ENCODE measurements at places on chromosomes 7 and 10. TPM values are rescaled to one million over a fixed set of nuclear protein-coding genes. Genes with fewer than 3 reads are reported as not detected.

DNA sequence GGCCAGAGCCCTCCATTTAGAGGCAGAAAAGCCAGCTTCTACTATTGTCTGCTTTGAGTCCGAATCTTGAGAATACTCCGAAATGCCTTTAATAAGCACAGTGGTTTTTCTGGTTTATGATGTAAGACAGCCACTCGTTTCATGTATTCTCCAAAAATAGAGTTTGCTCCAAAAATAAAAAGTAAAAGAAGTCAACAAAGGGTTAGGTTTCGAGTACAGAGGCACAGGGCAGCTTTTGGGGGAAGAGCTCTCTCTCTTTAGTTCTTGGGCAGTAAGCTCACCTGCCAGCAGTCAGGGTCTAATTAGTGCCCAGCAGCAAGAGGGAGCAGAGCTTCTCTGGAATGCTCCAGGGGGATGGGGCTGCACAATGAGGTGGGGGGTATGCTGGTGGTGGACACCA is 20.2 kb downstream of the CREB3L2 start:
- no peak overlapping the region for H3K4me3 ChIP-seq
- H3K4me1 ChIP-seq = peaks cover 58% of the 10 kb centered on the region
- peak overlapping the region; percentile 73 for H3K27ac ChIP-seq
- DNase-seq = no peak
- H3K36me3 ChIP-seq = peaks cover 15% of the 10 kb centered on the region

GRCh38 chr7:40623863-40624262 is 489.1 kb downstream of the SUGCT start:
- DNase-seq = no peak
- H3K27ac ChIP-seq = no peak overlapping the region
- H3K4me3 ChIP-seq = no peak overlapping the region
- H3K4me1 ChIP-seq = no peaks in the 10 kb centered on the region
- H3K36me3 ChIP-seq = no peaks in the 10 kb centered on the region

DNA sequence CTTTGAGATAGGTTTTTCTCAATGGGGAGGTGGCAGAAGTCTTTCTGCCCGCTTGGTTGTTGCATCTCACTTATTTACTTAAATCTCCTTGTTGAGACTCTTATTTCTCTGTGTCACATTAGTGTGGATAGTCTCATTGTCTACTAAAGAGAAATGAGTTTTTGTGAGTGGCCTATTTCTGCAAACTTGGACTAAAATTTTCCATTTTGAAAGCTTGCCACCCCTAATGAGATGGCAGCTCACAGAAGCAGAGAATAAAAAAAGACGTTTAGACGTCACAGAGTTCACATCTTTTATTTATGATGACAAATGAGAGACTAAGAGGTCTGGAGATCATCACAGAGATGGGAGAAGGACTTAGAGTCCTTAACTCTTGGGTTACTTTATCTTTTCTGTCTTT is 262.7 kb upstream of the PHYHIPL start:
- H3K4me3 ChIP-seq = no peak overlapping the region
- H3K4me1 ChIP-seq = no peaks in the 10 kb centered on the region
- no peaks in the 10 kb centered on the region for H3K36me3 ChIP-seq
- H3K27me3 ChIP-seq = no peaks in the 10 kb centered on the region
- no peak overlapping the region for H3K27ac ChIP-seq
- DNase-seq = no peak

- no peaks in the 10 kb centered on the region for H3K4me1 ChIP-seq
- no peaks in the 10 kb centered on the region for H3K27me3 ChIP-seq
- no peak for DNase-seq
- H3K36me3 ChIP-seq = peaks cover 24% of the 10 kb centered on the region
- H3K27ac ChIP-seq = no peak overlapping the region
Observed at GRCh38 chr7:45081670-45081974, 7.1 kb downstream of the NACAD start.

DNA sequence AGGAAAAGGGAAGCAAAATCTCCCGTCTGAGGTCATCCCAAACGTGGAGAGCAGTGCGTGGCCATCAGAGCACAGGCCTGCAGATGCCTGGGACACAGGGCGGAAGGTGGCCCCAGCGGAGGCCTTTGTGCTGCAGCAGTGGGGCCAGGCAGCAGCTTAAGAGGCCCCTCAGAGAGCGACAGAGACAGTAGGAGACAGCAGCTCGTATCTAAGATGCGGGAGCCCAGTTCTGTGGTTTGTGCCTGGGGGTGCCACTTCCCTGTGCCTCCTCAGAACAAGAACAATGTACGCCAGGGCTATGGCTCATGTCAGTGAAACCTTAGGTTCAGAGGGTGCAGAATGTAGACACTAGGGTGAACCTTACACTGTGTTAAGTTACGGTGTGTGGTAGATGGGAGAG is 316.6 kb upstream of the AKR1E2 start:
- H3K4me1 ChIP-seq = no peaks in the 10 kb centered on the region
- H3K36me3 ChIP-seq = no peaks in the 10 kb centered on the region
- no peak overlapping the region for H3K27ac ChIP-seq
- H3K4me3 ChIP-seq = no peak overlapping the region

DNA sequence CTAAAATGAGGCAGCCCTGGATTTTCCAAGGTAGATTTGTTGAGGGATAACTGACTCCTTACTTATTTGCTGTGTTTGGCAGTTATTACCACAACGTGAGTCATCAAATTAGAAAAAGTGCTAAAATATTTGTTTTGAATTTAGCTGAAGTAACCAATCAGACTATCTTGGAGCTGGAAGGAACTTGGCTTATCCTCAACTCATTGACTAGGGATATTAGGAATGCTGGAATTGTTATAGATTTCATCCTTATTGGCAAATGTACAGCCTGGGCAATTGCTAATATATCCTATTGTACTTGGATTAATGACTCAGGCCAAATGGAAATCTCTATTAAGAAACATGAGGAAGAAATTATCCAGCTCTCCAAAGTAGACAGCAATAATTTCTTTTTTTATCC is 1189.0 kb upstream of the LRRN3 start:
- H3K4me1 ChIP-seq = no peaks in the 10 kb centered on the region
- peak; percentile 25 for DNase-seq
- no peaks in the 10 kb centered on the region for H3K36me3 ChIP-seq
- no peaks in the 10 kb centered on the region for H3K27me3 ChIP-seq
- no peak overlapping the region for H3K4me3 ChIP-seq

GRCh38 chr7:45703373-45703821 is 129.2 kb downstream of the ADCY1 start:
- no peak overlapping the region for H3K27ac ChIP-seq
- H3K27me3 ChIP-seq = peaks cover 20% of the 10 kb centered on the region
- no peaks in the 10 kb centered on the region for H3K4me1 ChIP-seq
- no peak overlapping the region for H3K4me3 ChIP-seq
- no peaks in the 10 kb centered on the region for H3K36me3 ChIP-seq
- DNase-seq = no peak

- H3K4me1 ChIP-seq = no peaks in the 10 kb centered on the region
- no peaks in the 10 kb centered on the region for H3K36me3 ChIP-seq
- no peak overlapping the region for H3K27ac ChIP-seq
- no peak overlapping the region for H3K4me3 ChIP-seq
- H3K27me3 ChIP-seq = peaks cover 2% of the 10 kb centered on the region
Observed at GRCh38 chr10:23047201-23048050, 48.0 kb upstream of the MSRB2 start.

DNA sequence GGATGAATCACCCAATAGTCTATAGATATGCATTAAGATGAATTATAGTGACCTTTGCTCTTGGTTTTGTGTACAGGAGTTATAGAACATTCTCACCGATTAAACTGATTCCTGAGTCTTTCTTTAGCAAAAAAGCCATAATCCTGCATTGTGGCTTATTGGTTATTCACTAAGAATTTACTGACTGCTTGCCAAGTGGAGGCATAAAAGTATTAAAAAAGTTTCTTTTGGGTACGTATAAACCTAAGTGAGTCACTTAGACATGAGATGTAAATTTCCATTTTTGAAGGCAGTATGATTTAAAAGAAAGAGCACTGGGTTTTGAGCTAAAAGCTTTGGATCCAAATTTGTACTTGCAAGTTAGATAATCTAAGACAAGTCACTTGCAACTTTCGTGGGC is 100.7 kb downstream of the CDK6 start:
- peaks cover 4% of the 10 kb centered on the region for H3K36me3 ChIP-seq
- H3K4me3 ChIP-seq = no peak overlapping the region
- DNase-seq = peak; percentile 80

The PHYH gene
- 10.9 TPM for total RNA-seq

Measured in IMR-90 (cell line).